ENCODE measurements at places on chromosomes 12 and 14. TPM values are rescaled to one million over a fixed set of nuclear protein-coding genes. Genes with fewer than 3 reads are reported as not detected.
A peak's percentile ranks its signal among the peaks of the same experiment; 100 is the strongest.

GRCh38 chr14:23481362-23481970 lies 12.0 kb downstream of the NGDN start:
- no peak for DNase-seq

DNA sequence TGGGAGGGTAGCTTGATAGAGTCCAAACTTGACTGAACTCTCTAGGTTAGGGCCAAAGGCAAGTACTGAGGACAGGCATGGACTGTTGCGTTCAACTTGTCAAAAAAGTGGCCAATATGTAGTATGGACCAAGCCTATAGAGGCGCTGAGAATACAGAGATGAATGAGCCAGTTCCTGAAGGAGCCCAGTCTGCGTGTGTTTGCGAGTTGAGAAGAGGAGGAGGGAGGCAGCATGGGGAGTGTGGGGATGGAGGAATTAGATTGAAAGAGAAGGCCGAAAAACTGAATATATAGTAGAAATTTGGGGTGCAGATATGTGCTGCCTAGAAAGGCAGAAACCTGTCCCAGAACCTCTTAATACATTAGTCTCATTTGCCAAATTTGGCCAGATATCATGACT lies 412.4 kb downstream of the PCNX1 start:
- DNase-seq: no peak

- DNase-seq: peak; percentile 77
Observed at GRCh38 chr12:92363295-92364146, 217.9 kb upstream of the BTG1 start.

DNA sequence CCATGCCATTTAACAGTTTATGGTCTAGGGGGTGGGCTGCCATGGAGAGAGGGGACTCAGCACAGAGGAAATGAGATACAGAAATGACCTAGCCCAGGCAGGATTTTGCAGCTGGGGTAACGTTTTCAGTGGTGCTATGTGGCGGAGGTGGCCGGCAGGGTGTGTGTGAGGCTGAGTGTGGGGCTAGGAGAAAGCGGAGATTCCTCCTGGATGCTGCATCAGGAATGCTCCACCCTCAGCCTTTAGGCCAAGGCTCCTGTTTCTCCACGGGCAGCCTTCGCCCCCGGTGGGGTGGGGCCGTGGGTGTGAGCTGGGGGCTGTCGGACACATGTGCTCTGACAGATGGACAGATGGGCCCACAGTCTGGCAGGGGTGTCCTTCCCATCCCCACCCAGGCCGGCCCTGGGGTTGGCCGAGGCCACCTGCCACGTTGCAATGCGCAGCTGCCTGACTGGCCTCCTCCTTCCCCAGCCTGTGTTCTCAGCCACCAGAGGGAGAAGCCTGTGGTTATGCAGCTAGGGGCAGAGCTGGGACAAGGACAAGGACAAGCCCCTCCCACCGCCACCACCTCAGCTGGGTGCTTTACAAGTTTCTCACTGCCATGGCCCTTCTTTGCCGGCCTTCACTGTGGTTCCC lies 44.3 kb downstream of the TEAD4 start:
- DNase-seq: no peak

- DNase-seq: no peak
Observed at GRCh38 chr12:25052196-25052913, 103.5 kb upstream of the BCAT1 start.

GRCh38 chr12:31222620-31223222 lies 103.2 kb downstream of the SINHCAF start:
- no peak for DNase-seq

- no peak for DNase-seq
Observed at GRCh38 chr12:121899590-121899989, 11.0 kb downstream of the PSMD9 start.

GRCh38 chr14:103189481-103190470 lies 66.5 kb downstream of the TNFAIP2 start:
- no peak for DNase-seq

GRCh38 chr12:126390969-126391566 lies 1325.8 kb downstream of the AACS start:
- no peak for DNase-seq

DNA sequence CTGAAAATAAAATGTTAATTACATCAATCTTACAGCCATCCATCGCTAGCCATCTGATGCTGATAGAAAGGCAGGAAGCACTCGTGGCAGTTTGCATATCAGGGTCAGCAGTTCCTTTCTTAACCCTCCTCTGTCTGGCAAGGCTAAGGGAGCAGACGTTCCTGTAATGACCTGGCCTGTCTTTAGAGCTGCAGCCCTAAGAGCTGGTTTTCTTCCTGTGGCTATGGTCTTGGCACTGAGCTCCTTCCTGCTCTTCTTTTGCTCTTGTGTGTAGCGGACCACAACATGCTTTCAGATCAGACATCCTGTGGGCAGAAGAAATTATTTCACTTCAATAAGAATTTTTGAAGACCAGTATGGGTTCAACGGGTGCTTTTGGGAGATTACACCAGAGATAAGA lies 170.4 kb downstream of the DAD1 start:
- DNase-seq: no peak

DNA sequence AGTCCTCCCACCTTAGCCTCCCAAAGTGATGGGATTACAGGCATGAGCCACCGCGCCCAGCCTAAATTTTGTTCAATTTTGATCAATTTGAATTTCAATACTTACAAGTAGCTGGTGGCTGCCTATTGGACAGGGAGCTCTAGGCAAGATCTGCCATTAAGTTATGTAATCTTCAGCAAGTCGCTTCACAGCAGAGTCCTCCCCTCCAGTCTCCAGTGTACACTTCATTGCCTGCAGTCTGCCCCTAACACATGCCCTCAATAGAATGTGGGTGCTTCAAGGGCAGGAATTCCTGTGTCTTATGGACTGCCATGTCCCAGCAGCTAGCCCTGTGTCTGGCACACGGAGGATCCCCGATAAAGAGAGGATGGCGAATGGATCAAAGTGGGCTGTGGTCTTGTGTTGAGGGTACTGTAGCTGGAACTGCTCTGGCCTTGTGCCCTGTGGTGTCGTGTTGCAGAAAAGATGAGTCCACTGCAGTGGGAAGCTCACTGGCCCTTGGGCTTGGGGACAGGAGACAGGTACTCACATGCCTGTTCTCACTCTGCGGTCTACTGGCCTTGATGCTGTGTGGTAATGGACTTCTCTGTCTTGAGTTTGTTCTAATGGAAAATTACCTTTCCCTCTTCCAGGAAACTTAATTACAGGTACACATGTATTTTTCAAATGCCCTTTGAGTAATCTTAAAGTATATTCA lies 67.6 kb downstream of the TECPR2 start:
- no peak for DNase-seq

- peak; percentile 88 for DNase-seq
Observed at GRCh38 chr14:103624860-103625259, 4.2 kb upstream of the KLC1 start.

GRCh38 chr12:60689137-60689536 lies 1093.3 kb downstream of the SLC16A7 start:
- no peak for DNase-seq

GRCh38 chr12:12551115-12551514 lies 11.5 kb downstream of the DUSP16 start:
- DNase-seq: no peak

DNA sequence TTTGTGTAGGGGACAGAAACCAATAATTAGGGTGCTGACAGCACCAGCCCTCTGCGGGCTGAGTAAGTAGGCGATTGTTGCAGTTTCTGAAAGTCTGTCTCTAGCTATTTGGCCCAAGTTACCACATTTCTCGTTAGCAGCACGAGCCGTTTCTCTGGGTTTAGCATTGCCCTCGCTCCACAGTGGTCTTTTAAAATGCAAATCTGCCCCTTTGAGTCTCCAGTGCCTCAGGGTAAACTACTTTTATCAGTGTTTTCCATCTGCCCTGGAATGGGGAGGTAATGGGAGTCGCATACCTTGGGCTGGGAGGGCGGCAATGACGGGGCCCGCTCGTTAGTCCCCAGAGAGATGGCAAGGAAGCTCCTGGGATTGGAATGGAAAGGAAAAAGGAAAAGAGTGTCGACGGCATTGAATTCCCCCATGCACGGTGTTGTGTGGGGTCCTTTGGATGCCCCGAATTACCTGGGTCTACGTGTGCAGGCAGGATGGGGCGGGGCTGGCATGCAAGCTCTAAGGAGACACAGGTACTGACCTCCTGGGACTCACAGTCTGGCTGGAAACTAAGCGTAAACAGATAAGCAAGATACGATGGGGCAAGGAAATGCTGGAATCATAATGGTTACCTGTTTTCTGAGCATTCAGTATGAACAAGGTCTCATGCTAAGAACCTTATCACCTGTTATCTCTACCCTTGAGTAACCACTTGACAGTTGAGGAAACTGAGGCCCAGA lies 131.8 kb upstream of the MAP1LC3B2 start:
- no peak for DNase-seq

GRCh38 chr12:57888409-57889157 lies 42.1 kb upstream of the CTDSP2 start:
- peak; percentile 67 for DNase-seq

DNA sequence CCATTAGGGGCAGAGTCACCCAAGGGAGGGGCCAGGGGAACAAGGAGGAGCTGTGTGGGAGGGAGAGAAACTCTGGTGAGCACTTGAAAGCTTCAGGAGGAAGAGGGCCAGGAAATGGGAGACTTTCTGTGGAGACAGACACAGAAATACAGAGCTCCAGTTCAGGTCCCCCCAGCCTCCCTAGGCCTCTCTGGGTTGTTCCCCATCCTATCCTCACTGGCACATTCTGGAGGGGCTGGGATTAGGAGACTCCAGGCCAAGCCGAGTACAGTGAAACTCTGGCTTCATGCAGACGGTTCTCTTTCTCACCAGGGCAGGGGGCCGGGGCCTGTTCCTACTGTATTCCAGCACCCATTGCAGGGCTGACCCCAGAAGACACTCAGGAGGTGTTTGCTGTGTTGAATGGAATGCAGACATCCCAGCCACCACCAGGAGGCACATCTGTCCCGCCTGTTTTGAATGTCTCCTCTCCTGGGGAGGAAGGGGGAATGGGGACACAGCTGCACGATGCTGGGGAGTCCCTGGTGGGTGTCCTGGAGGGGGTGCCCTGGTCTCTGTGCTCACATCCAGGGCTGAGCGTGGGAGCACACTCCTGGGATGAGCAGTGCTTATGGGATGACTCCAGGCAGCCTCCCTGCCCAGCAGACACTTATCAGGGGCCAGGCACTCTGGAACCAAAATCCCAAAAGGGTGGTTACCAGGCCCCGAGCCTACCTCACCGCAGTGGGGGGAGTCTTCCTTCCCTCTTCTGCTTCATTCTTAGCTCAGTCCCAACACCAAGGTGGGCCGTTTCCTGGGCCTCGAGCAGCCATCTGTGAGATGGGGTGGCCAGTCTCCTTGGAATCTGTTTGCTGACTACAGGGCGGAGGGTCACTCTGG lies 5.5 kb upstream of the KRT84 start:
- DNase-seq: no peak

DNA sequence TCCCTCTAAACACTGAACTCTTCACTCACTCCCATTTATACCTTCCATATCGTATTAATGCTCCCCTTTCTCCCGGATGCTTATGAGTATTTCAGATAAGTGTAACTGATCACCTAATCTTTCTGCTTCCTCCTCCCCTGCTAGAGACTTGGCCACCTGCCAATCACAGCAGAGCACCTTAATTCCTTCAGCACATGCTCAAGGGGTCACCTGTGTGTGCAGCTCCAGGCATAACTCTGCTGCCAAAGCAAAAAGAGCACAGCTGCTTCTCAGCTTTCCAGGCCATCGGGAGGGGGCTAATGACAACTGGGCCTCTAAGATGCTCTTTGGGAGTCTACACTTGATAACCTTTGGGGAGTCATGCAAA lies 106.9 kb upstream of the DYRK2 start:
- DNase-seq: no peak

DNA sequence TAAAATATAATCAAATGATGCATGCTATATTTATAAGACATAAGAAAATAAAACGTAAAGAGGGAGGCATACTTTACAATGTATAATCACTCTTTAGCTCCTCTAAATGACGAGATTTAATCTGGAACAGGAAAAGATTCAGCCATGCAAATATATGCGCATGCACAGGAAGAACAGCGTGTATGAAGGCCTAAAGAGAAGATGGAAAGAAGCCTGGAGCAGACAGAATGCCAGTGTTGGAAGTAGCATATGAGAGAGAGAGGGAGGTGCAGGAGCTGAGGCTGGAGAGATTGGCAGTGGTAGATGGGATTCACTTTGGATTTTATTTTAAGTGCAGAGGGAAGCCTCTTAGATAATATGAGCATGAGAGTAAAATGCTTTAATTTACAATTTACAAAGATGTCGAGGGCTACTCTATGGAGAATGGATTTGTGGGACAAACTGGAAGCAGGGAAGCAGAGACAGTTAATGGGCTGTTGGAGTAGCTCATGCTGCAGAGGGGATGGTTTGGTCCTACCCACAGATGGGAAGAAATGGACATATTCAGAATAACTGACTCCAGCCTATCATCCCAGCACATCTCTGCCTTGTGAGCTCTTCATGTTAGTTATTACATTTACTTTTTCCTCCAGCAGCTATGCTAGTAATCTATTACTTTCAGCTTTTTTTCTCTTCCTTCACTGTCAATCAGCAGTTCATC lies 411.1 kb downstream of the TMTC2 start:
- no peak for DNase-seq

DNA sequence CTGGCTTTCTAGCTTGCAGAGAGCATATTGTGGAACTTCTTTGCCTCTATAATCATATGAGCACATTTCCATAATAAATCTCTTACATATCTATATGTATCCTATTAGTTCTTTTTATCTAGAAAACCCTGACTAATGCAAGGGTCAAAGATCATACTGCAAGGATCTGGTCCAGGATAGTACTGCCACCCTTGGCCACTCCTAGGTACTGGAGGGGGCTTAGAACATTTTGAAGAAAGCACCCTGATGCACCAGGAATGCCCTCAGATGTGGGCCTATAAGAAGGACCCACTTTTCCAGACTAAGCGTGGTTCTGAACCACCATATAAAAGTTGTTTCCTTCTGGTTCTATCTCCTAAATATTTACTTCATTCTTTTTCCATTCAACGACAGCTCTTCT lies 14.6 kb downstream of the ATXN7L3B start:
- DNase-seq: no peak

GRCh38 chr12:65430006-65430405 lies 151.5 kb downstream of the MSRB3 start:
- DNase-seq: no peak

- no peak for DNase-seq
Observed at GRCh38 chr12:53550595-53550994, 43.3 kb upstream of the NPFF start.

Gene OTX2
- total RNA-seq: not detected

Gene RILPL2
- total RNA-seq: 3.4 TPM

Gene PDE6H
- total RNA-seq: not detected

Gene CAPZA3
- not detected for total RNA-seq

Gene RAD51B
- total RNA-seq: 3.3 TPM

Gene AICDA
- not detected for total RNA-seq

Gene PTPN6
- total RNA-seq: 8.2 TPM

Gene SLC7A7
- total RNA-seq: 7.5 TPM

Gene SLC22A17
- total RNA-seq: 72.5 TPM

Gene IL31
- total RNA-seq: not detected

Gene CHGA
- total RNA-seq: not detected

Gene FIGNL2
- 0.29 TPM for total RNA-seq

Gene FOXA1
- not detected for total RNA-seq

Gene CLEC6A
- total RNA-seq: not detected

Gene NINJ2
- 5.5 TPM for total RNA-seq

Gene TOMM20L
- total RNA-seq: not detected

Gene GLT8D2
- 8.7 TPM for total RNA-seq
